ENCODE measurements at places on chromosomes 2 and 18.
A peak's percentile ranks its signal among the peaks of the same experiment; 100 is the strongest.

- no peak for DNase-seq
These were observed 17.3 kb upstream of the KCNF1 start for GRCh38 chr2:10894264-10894935.

- peak; percentile 21 for DNase-seq
These were observed 129.9 kb upstream of the HS6ST1 start for GRCh38 chr2:128448331-128449225.

GRCh38 chr2:112750560-112750843 is 13.9 kb downstream of the CKAP2L start:
- DNase-seq: no peak

DNA sequence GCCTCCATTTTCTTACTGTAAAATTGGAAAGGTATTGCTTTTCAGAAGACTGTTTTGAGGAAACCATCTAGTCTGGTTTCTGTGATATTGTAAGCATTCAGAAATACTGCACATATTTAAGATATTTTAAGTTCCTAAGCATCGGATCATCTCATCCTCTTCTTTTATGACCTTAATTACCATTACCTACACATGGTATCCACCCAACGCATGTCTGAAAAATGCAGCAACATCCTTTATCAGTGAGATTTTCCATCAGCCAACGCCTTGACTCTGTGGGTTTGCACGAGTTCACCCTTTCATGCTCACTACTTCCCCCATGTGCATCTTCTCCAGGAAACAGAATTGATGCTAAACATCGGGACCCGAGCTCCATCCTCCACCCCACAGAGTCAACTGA is 84.3 kb downstream of the COL4A4 start:
- DNase-seq: no peak

GRCh38 chr2:181754105-181754504 is 73.8 kb upstream of the NEUROD1 start:
- DNase-seq: no peak

GRCh38 chr2:70173520-70173919 is 17.3 kb downstream of the C2orf42 start:
- DNase-seq: no peak

DNA sequence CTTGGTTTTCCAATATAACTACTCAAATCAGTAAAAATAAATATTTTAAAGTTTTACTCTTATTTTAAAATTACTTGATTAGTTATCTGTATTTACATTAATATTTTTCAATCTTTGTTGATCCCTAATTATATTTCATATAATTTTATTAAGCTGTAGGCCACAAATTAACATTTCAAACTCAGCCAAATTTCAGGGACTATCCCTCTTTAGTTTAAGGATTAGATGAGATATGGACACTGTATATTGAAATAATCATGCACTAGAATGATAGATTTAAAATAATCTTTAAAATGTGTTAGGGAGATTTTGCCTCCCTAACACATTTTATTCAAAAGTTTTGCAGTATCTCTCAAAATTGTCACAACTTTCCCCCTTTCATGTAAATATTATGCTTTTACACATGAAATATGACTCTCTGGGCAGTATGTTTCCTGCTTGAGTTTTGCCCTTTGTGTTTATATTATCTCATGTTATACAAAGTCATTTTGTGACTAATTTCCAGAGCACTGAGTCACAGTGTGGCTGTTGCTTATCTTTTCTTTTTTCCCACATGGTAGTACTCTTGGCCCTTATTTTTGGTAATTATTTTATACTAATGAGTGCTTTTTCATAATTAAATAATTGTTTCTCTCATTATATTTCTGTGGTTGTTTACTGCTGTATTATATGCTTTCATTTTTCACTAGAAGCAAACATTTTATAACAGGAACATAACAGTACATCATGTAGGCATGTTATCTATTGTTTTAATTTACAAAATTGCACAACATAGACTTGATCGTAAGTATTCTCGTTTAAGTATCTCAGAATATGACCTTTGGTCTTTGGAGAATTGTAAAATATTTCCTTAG is 1.2 kb downstream of the TFPI start:
- DNase-seq: no peak

- DNase-seq: no peak
These were observed 20.8 kb downstream of the PTPN18 start for GRCh38 chr2:130376433-130377293.

GRCh38 chr2:65098741-65099140 is 31.2 kb downstream of the RAB1A start:
- no peak for DNase-seq

DNA sequence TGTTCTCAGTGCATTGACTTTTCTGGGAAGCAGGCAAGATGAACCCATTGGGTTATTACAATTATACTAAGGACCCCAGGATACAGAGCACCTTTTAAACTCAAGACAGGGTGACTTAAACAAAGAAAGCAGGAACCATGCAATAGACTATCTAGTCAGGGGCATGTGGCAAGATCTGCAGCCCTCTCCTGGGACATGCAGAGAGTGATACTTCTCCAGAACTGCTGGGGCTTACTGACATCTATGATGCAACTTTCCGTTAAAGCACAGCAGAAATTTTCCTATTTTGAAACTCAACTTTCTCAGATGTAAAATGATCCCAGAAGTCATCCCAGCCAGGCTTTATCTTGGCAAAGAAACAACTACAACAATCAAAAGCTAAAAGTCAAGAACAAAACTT is 162.2 kb upstream of the HNMT start:
- DNase-seq: no peak

- DNase-seq: no peak
These were observed 108.5 kb upstream of the COL5A2 start for GRCh38 chr2:189287982-189288521.

GRCh38 chr2:98137196-98137595 is 50.2 kb downstream of the VWA3B start:
- no peak for DNase-seq

GRCh38 chr2:5751873-5752482 is 59.8 kb downstream of the SOX11 start:
- DNase-seq: no peak

DNA sequence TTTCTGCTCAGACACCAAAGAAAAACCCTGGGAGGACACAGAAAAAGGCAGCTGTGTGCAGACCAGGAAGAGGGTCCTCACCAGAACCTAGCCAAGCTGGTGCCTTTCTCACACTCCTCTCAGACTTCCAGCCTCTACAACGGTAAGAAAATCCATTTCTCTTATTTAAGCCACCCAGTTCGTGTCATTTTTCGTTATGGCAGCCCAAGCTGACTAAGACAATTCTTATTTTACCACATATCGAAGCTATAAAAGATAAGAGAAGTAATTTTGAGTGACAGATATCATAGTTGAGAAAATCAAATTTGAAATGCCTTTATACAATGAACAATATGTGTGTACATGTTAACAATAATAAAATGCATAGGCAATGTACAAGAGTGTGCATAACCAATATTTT is 219.5 kb downstream of the CBLN2 start:
- DNase-seq: no peak

DNA sequence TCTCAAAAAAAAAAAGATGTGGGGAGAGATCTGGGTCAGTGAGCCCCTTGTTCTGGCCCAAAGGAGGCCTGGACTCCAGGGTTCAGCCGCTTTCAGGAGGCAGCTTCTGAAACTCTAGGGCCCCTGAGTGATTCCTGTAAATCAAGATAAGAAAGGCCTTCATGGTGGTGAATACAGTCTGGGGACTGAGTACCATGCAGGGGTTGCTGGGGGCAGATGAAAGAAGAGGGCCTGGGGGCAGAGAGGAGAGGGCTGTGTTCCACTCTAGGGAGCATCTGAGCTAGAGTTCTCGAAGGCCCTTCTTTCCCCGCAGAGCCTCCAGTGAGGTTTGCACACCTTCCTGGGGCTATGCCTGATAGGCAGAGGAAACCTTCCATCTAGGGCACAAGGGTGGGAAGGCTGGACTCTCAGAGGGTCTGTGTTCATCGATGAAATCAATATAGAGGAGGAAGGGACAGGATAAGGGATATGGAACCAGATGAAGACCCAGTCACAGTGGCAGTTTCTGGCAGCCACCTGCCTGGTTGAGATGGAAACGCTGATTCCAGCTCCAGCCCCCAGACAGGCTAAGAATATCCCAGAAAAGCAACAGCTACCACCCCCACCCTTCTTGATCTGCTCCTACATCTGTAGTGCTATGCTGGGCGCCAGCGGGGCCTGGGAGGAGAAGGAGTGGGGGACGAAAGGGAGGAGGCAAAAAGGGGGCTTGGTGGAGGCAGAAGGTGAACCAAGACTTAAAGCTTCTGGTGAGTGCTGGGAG is 4.7 kb upstream of the CDK5R2 start:
- no peak for DNase-seq

GRCh38 chr18:22433956-22434355 is 16.2 kb upstream of the CTAGE1 start:
- no peak for DNase-seq

DNA sequence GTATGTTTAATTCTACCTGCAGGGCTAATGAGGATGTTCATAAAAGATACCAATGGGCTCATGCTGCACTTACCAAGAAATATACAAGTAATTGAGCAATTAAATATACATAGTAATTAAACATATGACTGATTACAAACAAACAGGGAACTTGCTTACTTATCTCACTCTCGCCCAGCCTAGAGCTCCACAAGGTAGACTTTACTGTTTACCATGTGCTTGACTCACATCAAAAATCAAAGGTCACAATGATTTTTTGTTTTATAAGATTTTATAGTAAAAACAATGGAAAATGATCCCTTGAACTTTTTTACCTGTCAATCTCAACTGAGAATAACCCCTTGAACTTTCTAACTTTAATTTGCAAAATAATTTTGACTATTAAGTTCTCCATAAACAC is 1395.1 kb downstream of the SUCLG1 start:
- DNase-seq: no peak

GRCh38 chr18:73563345-73563744 is 584.3 kb downstream of the FBXO15 start:
- DNase-seq: no peak

GRCh38 chr2:95389245-95390119 is 13.0 kb upstream of the FAHD2A start:
- peak; percentile 24 for DNase-seq

GRCh38 chr18:5884375-5884774 is 10.9 kb downstream of the TMEM200C start:
- DNase-seq: no peak

DNA sequence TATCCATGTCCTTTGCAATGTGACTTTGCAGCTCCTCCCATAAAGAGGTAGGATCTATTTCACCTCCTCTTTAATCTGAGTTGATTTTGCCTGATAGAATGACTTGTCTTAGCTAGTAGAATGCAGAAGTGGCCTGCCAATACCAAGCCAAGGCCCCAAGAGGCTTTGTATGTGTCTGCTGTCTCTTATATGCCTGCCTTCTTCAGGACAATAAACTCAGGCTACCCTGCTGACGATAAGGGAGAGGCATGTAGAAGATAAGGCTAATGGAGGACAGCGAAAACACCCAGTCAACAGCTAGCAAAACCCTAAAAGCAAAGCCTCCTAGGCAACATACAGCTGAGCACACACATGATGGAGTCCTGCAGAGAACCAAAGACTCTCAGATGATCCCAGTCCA is 1.8 kb upstream of the ZC3H8 start:
- DNase-seq: no peak

DNA sequence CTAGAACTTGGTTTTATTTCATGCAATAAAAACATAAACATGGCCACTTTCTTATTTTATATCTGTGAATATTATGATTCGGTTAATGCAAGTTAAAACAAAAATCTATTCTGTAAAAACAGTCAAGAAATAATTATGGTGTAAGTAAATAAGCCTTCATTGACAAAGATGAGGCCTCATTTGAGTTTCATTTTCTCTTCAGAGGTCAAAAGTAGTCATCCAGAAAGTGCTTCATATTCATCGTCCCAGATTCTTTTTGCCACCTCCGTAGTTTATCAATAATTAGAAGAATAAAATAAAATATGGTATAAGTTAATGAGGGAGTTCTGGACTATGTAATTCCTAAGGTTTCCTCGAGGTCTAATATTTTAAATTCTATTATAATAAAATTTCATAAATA is 19.4 kb upstream of the HNRNPA3 start:
- no peak for DNase-seq

GRCh38 chr2:3217646-3218045 is 160.0 kb downstream of the EIPR1 start:
- peak; percentile 51 for DNase-seq

GRCh38 chr2:98985905-98986666 is 50.1 kb upstream of the CRACDL start:
- no peak for DNase-seq

DNA sequence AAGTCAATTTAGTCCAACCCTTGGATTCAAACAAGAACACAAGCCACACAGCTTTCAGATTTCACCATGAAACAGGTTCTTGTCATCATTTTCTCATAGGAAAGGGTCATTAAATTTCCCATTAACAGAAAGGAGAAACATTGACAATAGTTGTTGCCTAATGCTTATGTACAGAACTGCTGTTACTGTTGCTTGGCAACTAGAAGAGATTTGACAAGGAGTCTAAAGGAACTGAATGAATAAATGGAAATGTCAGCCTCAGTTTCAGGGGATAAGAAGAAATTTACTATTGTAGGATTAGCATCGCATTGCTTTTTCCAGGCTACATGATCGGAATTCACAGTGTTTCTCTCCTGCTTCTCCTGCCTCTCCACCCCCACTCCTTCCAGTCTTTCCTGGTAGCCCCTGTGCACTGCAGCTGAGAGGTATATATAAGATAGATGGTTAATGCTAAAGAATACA is 90.3 kb downstream of the SPATS2L start:
- DNase-seq: no peak

GRCh38 chr2:59308108-59308507 is 1067.0 kb upstream of the FANCL start:
- no peak for DNase-seq

- no peak for DNase-seq
These were observed 376.6 kb downstream of the PTH2R start for GRCh38 chr2:208783184-208783583.

GRCh38 chr2:46873604-46874068 is 42.0 kb downstream of the MCFD2 start:
- no peak for DNase-seq

GRCh38 chr2:60515721-60516226 is 37.7 kb downstream of the BCL11A start:
- no peak for DNase-seq

- no peak for DNase-seq
These were observed 1.2 kb upstream of the GRB14 start for GRCh38 chr2:164622338-164623106.

GRCh38 chr2:128347701-128348539 is 29.3 kb upstream of the HS6ST1 start:
- DNase-seq: no peak

DNA sequence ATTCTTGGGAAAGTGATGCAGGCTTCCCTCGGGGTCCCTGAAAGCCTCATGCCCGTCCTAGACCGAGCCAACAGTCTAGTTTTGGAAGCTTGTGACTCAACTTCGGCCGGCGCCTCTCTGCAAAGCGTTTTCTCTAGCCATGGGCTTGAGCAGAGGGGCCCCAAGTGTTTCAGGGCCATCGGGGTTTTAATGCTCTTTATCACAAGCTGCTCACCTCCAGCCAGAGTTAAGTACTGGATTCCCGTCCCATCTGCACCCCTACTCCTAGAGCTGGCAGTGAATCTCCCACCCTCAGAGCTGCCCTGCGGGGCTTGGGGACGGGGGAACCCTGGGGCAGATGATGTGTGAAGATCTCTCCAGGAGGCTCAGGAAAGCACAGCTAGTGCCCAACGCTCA is 7.3 kb downstream of the RAX start:
- no peak for DNase-seq

- no peak for DNase-seq
These were observed 35.5 kb upstream of the YWHAQ start for GRCh38 chr2:9666306-9666705.

GRCh38 chr2:174246944-174247381 is 1.4 kb downstream of the OLA1 start:
- DNase-seq: no peak

GRCh38 chr2:109402180-109402579 is 211.6 kb downstream of the SEPTIN10 start:
- no peak for DNase-seq

Measured in CD8-positive, alpha-beta T cell (primary cell).